ENCODE measurements at places on chromosomes 6 and 20.
A peak's percentile ranks its signal among the peaks of the same experiment; 100 is the strongest.

GRCh38 chr6:6556738-6557503 is 31.6 kb upstream of the LY86 start:
- peak; percentile 16 for DNase-seq

GRCh38 chr6:121093928-121094327 is 240.4 kb downstream of the TBC1D32 start:
- DNase-seq: no peak

GRCh38 chr6:139943391-139943790 is 568.9 kb upstream of the CITED2 start:
- DNase-seq: no peak

DNA sequence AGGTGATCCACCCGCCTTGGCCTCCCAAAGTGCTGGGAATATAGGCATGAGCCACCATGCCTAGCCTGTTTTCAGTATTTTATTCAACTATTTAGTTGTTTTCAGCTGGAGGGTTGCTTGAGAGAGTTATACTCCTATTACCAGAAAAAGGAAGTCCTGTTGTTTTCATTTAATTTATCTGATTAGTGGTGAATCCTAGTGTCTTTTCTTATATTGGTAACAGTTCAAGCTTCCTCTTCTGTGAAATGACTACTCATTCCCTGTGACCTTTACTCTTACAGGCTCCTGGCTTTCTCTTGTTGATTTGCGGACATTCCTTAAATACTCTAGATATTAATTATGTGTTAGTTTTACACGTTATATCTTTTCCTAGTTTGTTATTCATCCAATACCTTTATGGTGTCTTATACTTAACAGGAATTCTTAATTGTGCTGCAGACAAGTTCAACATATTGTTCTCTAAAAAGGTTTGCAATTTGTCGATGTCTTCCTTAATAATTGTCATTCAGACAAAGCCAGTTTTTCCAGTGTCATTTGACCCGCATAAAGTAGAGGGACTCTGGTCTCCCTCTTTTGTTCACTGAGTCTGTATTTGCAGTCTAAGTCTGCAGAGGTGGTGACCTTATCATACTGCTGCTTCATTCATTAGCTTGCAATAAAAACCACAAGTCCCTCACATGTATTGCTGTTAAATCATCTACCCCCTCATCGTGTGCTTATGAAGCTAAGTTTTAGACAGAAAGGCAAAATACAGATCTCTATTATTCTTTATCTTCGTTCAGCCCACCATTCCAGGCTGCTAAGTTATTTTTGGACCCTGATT is 51.4 kb downstream of the ZBTB9 start:
- no peak for DNase-seq

- DNase-seq: no peak
These were observed 3.0 kb upstream of the DDX43 start for GRCh38 chr6:73391675-73392074.

Data from activated naive CD4-positive, alpha-beta T cell treated with Interleukin-2 at 50 U/mL for 16 hours (primary cell).